Islet precursor cell (in vitro differentiated cells): ENCODE measurements at places on chromosomes 13 and 19.

- DNase-seq: no peak
Measured at GRCh38 chr13:89490661-89491060, 1819.5 kb downstream of the SLITRK5 start.

DNA sequence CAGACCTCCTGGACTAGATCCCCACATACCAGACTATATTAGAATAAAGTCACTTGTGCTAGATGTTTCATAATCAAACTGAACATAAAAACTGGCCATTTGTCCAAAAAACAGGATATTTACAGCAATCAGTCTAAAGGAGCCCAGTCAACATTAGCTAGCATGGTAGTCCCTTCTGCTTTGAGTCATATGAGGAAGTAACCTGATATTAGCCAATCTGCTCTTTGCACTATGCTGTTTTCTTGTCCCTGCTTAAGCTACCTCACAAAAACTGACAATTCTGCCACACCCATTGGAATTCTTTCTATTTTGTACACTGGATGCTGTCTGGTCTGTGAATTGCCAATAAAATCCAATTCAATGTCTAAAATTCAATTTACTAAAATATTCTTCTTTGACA lies 1824.2 kb downstream of the OLFM4 start:
- DNase-seq: no peak

- no peak for DNase-seq
Measured at GRCh38 chr13:50951366-50951765, 41.8 kb downstream of the RNASEH2B start.

DNA sequence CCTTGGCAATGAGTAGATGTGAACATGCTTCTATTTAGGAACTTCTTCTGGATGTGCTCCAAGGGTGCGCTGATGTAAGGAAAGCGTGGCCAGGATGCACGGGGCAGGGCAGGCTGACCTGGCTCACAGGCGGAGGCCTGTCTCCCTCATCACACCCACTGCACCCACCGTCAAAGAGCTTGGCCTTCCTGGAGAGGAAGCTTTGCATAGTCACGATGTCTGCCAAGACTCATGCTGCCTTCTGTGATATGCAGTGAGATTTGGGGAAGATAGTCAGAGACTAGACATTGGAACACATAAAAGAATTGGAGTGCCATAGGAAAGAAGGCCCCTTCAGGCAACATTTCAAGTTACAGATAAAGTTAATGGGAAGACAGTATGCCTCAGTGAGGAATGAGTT lies 82.0 kb downstream of the MYO16 start:
- no peak for DNase-seq

DNA sequence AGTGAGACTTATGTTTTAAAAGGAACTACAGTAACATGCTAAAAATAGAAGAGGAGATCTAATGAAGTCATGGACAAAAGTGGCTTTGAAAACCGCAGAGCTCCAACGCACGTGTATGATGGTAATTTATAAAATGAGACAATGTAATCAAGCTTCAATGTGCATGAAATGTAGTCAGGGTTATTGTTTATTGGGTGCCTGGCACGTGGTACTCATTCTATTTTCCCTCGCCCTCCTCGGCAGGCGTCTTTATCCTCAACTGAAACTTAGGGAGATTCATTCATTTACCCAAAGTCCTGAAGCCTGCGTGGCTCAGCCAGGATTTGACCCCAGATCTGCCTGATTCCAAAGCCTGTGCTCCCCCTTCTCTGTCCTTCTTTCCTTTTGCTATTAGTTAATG lies 79.8 kb downstream of the CHST8 start:
- DNase-seq: no peak

- no peak for DNase-seq
Measured at GRCh38 chr19:48928164-48929025, 5.1 kb upstream of the DHDH start.

- no peak for DNase-seq
Measured at GRCh38 chr13:24076109-24076508, 84.4 kb upstream of the SPATA13 start.

GRCh38 chr13:94660695-94661326 lies 51.5 kb downstream of the SOX21 start:
- no peak for DNase-seq

DNA sequence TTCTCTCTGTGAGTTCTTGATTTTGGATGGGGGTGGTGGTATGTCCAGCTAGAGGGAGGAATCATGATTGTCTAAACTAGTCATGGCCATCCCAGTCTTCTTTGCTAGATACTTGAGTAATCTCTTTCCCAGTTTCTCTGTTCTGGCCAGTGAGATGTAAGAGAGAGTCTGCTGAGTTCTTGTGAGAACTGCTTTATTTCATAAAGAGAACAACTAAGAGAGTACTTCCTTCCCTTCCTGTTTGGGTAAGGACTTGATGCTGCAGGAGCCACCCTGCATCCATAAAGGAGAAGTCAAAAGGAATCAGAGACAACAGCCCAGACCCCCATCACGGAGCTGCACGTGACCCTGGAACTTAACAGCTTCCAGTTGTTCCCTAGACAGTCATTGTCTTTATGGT lies 3.0 kb upstream of the RASL11A start:
- no peak for DNase-seq

DNA sequence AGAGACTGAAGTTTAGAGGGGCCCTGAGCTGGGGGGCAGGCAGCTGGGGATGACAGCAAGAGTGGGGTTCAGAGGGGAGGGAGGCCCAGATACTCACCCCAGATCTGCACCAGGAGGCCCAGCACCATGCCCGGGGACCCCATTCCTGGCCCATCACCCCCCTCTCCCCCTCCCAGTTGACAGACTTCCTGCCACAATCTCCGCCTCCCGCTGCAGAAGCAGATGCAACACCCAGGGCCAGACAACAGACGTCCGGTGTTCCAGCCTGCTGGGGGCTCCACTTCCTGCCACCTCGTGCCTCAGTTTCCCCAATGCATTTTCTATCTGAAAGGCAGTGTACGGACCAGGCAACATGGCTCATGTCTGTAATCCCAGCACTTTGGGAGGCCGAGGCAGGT lies at the start of gene TMIGD2:
Gene TMIGD2, minus strand, starts transcription at position 147 of the 398 bp plus-strand sequence. Its CDS starts 4 bp downstream, at position 143.
- no peak for DNase-seq

- no peak for DNase-seq
Measured at GRCh38 chr19:45352062-45352461, 11.5 kb downstream of the KLC3 start.

DNA sequence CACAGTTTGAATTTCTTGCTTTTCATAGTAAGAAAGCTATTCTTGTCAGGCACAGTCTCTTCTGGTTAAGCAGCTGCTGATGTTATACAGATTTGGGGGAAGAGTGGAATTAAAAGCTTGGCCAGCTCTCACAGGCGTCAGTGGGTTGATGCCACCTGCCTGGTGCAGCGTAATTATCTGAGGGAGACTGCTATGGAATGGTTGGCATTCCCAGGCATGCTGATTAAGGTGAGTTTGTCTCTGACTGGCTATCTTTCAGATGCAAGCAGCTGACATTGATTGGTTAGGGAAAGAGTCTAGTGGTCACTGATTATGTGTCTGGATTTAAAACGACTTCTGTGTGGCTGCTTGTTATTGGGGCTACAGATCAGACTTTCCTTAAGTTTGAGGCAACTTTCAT lies 948.4 kb downstream of the UQCRFS1 start:
- peak; percentile 70 for DNase-seq

DNA sequence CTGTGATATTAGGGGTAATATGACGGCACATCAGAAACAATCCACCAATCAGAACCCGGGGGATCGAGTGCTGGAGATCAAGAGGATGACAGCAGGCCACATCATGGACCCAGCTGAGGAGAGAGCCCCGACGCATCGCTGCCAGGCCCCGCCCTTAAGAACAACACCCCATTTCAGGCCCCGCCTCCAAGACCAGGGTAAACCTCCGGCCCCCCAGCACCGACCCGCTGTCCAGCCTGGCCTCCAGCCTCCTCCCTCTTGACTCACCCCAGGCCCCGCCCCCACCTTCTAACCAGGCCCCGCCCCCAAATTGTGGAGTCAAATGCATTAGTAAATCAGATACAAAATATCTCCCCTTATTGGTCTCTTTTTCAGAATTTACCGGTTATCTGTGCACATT lies 4.7 kb upstream of the ZNF611 start:
- DNase-seq: no peak

DNA sequence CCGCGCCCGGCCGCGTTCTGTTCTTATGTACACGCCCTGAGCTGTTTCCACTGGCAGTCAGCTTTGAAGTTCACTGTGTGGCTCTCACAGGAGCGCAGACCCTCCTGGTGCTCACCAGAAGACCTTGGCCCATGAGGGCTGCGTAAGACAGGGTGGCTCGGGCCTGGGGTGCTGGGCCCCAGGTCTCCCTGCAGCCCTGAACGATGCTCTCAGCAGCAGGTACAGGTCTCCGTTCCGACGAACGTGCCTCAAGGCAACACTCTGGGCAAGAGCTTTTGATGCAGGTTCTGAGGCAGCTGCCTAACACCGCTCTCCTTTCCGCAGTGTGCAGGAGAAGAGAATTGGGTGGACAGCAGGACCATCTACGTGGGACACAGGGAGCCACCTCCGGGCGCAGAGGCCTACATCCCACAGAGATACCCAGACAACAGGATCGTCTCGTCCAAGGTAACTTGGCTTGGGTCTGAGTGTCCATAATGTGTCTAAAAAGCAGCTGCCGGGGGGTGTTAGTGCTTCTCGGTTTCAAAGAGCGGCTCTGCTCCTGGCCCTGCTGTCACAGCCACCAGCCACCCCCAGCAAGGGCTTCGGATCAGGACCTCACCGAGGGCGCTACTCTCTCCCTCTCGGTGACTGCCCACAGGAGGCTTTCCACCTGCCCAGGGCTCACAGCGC lies 95.1 kb downstream of the ATP11A start:
- DNase-seq: peak; percentile 43

DNA sequence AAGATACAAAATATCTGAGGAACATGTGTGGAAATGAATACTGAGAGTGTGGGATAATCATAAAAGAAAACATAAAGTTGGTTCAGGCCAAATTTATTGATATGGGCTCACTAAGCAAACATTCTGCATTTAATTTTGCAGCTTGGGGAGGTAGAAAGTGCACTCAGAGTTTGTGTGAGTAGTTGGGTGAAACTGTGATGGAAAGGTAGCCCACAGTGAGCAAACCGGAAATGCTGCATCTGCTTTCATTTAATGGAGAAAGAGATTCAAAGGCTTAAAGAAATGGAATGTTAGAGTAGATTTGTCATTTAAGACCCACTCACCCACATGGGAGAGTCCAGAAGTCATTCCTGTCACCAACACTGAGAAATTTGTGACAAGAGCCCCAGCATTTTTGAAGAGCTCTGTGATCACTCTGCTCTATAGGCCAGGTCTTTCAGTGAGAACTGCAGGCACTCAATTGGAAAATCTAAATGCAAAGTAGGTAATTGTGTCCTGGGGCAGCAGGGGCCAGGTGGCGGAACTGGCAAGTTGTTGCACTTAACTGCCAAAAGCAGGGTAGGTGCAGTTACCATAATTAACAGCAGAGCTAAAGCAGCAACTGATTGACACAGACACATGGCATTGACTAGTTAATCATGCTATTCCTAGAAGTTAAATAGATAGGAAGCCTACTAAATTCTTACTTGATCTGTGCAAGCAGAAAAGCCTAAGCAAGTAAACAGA lies 1228.3 kb upstream of the PCDH20 start:
- peak; percentile 65 for DNase-seq

- no peak for DNase-seq
Measured at GRCh38 chr13:93304134-93304533, 77.5 kb downstream of the GPC6 start.

GRCh38 chr19:6215701-6216235 lies 64.0 kb downstream of the MLLT1 start:
- no peak for DNase-seq

GRCh38 chr19:39469567-39469966 lies 11.1 kb upstream of the TIMM50 start:
- no peak for DNase-seq

DNA sequence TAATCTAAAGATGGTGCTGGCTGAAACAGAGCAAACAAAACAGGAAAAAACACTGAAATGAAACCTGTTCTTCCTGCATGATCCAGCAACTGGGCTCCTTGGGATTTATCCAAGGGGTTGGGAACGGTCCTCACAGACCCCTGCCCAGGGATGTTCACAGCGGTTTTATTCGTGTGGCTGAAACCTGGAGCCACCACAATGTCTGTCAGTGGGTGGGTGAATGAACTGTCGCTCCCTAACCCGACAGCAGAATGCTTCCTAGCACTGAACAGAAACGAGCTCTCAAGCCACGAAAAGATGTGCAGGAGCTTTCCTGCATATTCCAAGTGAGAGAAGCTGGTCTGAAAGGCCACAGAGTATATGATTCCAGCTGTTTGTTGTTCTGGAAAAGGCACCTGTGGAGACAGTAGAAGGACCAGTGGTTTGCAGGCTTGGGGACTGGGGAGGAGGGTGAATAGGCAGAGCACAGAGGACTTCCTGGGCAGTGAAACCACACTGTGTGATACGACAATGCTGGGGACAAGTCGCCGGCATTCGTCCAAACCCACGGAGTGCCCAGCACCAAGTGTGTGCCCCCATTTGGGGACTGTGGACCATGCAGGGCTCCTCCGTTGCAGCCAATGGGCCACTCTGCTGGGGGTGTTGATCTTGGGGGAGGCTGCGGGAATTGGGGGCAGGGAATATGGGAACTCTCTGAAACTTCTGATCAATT lies 73.9 kb downstream of the TEX29 start:
- peak; percentile 26 for DNase-seq

GRCh38 chr13:76245920-76246319 lies 609.8 kb downstream of the LMO7 start:
- no peak for DNase-seq

DNA sequence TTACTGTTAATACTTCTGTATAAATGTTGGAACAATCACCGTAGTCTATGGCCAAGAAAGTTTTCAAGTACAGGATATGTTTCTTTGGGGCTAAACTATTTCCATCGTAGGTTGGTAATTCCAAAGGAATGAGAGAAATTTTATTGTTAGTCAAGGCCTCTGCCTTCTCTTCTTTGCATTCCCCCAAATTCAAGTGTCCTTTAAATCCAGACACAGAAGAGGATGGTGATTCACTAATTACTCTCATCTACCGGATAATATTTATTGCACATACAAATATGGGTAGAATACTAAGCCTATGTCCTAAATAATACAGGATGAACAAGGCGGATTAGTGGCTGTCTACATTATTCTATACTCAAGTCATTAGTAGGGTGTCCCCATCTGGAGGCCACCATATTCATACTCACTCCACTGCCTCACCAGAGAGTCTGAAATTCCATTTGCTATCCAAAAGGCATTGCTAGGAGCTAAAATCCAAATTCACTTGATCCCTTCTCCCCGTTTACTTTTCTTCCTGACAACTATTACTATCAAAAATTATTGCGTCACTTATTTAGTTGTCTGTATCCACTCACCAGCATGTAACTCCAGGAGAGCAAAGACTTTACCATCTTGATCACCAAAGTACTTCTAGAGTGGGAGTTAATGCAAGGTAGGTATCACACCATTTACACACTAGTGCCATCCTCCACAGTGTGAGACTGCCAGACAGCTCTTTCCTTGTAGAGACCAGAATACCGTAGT lies 82.4 kb upstream of the SGCG start:
- no peak for DNase-seq
